ENCODE measurements at places on chromosomes 1 and 21. TPM values are rescaled to one million over a fixed set of nuclear protein-coding genes. Genes with fewer than 3 reads are reported as not detected.

C8B gene
- total RNA-seq, result not detected

SERPINC1 gene
- total RNA-seq, result not detected

TCEA3 gene
- total RNA-seq, result 1.7 TPM

TNFRSF4 gene
- not detected for total RNA-seq

CHI3L1 gene
- total RNA-seq, result not detected

SPRR2B gene
- total RNA-seq, result not detected

MYCL gene
- total RNA-seq, result 1.5 TPM

Measured in Daoy (cell line).